Lung microvascular endothelial cell (primary cell): ENCODE measurements at places on chromosomes 4 and X.

DNA sequence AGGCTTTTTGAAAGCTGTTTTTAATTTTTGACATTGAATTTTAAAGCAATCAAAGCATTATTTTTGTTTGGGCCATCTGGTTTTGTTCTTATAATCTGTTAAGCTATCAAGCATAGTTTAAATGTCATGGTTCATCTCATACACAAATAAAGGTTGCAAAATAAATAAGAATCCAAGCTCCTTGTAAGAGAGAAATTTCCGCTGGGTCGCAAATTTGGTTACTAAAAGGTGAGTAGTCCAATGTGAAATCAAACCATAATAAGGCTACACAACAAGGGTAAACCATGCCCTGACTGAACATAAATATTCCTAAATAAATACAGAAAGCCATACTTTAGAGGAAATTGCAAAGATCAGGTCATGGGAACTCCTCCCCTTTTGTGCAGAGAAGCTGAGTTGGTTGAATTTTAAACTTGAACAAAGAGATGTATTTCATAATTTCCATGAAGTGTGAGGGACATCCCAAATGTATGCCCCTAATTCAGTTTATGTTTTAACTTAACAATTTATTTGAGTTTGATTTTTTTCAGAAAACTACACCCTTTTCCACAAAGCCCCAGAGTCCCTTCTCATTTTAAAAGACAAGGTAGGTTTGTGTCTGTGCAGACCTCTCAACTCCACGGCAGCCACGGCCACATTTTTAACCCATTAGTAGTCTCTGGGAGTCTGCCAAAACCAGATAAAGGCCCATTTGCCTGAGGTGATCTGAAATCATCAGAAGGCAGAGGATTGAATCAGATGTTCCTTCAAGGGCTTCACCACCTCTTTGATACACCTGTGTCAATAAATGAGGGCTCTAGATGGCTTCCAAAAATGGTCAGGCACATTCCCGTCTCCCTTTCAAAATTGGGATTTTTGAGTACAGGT, 85.2 kb downstream of the PLAC1 start:
- no peak for DNase-seq

DNA sequence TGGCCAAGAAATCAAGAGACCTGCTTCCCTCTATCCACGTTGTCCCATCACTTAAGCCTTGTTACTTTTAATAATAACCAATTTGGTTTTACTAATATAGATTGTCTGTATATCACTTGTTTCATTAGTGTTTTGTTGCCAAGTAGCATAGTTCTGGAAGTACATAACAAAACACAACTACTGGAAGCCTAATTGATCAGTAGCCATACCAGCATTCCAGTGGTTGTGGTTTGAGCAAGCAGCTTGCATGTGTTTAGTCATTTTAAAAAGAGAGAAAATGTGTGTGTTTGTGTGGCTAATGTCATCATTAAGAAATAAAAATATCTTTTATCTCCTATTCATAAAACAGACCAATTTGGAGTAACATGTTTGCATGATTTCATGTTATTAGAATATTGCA, 70.8 kb downstream of the PTPN13 start:
- no peak for DNase-seq

- DNase-seq = no peak
Observed at GRCh38 chr4:3255611-3256186, 6.7 kb downstream of the MSANTD1 start.

GRCh38 chr4:100849319-100849718, 331.5 kb upstream of the EMCN start:
- DNase-seq = no peak

- DNase-seq = peak; percentile 33
Observed at GRCh38 chr4:3736806-3737205, 29.4 kb upstream of the ADRA2C start.

DNA sequence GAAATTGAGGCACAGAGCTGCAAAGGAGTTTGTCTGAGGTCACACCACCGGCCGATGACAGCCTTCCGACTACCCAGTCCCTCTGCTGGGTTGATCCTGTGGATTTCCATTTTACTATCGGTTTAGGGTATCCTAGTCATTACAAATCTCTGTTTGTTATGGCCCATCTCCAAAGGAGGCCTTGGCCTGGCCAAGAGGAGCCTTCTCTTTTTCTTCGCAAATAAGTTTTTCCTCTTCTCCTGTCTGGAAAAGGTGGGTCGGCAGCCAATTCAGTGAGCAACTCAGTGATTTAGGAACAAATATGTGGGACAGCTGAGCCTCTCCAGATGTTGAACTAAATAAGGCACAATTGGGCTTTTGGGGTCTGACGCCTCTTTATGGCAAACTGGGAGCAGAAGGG, 169.2 kb upstream of the RBPJ start:
- DNase-seq = no peak

- peak; percentile 42 for DNase-seq
Observed at GRCh38 chrX:17007134-17007768, 60.8 kb downstream of the REPS2 start.

DNA sequence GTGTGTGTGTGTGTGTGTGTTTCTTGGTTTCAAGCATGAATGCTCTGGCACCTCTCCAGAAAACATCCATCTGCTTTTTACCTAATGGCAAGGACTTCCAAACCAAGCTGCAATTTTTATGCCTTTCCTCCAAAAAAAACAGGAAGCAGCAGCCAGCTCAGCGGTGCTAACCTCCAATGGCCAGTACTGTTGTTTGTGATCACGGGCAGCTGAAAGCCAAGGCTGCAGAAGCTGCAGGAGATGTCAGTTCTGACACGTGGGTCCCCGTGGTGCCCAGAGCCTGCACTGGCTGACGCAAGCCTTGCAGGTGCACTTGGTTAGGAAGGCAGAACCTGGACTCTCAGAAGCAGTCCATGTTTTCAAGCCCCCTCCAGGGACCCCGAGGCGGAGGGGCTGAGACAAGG, 313.6 kb upstream of the DDX53 start:
- peak; percentile 97 for DNase-seq

DNA sequence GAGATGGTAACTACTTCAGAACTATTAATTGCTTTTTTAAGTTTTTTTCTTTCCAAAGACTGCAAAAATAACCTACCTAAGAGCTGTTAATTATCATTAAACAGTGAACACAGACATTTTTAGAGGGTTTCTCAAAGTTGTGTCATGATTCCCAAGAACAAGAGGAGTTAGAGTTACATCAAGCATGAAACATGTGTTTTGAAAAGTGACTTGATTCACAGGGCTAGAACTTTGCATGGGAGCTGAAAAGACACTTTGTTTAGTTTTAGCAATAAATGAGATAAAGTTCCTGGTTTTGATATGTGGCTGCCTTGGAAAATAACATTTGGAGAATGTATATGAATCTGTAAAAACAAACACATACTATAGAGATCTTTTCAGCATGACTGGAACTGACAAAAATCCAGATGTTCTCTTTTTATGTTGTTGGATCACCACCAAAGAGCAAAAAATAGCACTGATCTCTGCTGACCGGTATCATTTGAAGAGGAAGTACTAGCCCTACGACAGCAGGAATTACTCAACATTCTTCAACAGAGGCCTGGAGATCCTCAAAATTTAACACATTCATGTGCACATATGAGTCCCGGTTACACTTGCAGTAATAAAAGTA, 173.0 kb upstream of the PCDH18 start:
- no peak for DNase-seq

DNA sequence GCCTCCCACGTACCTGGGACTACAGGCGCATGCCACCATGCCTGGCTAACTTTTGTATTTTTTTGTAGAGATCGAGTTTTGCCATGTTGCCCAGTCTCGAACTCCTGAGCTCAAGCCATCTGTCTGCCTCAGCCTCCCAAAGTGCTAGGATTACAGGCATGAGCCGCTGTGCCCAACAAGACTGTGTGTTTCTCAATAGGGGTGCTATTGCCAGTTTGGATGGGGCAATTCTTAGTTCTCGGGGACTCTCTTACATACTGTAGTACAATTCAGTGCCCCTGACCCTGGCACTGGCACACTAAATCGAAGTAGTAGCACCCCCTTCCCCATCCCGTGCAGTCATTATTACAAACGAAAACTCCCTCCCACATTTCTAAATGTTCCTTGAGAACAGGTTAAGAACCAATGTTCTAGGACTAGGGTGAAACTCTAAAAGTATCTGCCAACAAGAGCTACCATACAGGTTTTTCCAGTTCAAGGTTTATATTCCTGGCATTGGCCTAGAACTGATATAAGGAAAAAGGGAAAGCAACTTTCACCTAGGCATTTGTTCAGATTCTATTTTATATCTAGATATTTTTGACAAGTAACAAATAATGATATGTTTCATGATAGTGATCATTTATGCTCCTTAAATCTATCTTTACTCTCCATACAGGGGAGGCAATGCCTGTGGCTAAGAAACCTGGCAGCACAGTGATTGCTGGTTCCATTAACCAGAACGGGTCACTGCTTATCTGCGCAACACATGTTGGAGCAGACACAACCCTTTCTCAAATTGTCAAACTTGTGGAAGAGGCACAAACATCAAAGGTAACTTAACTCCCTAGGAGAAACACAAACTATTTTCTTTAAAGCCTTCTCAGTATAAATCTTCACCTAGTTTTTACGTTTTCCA, 50.4 kb upstream of the PGAM4 start:
- DNase-seq = no peak

- DNase-seq = no peak
Observed at GRCh38 chr4:186715077-186715476, 8.6 kb downstream of the FAT1 start.

GRCh38 chr4:142671516-142671915, 174.6 kb downstream of the INPP4B start:
- no peak for DNase-seq

- no peak for DNase-seq
Observed at GRCh38 chr4:152011469-152011868, 250.7 kb upstream of the GATB start.

- DNase-seq = no peak
Observed at GRCh38 chr4:41665636-41666207, 82.8 kb downstream of the PHOX2B start.

DNA sequence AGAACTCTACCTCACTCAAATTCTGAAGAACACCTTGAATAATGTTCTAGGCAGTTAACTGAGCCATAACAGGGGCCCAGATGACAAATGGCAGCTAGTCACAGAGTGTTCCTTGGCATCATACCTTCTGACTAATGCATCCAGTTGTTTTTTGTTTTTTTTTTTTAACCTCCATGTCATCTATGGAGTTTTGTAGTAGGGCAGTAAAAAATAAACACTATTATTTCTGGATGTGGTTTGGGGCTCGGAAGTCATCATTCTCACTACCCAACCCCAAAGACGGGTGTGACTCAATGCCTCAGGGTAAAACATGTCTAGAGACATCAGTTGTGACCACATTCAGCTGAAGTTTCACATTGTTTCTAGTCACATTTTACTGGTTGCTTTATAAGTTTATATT, 31.2 kb upstream of the MCF2 start:
- DNase-seq = peak; percentile 12

GRCh38 chr4:20288047-20288650, 36.4 kb downstream of the SLIT2 start:
- DNase-seq = no peak

DNA sequence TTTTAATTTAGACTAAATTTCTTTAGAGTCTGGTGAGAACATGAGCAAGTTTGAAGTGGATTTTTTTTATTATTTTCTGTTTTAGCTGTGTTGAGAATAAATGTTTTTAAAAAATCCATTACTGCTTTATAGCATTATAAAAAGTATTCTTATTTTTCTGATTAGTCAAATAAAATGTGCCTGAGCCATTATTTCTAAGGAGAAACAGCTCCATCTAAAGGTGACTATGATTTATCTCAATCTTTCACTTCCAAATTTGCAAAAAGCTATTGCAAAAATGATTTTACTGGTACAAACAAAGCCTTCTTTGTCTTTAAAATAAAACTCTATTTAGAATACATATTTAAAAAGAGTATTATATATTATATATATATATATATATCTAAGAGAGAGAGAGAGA, 959.2 kb downstream of the FAM133A start:
- no peak for DNase-seq

GRCh38 chrX:134721766-134722532, 63.7 kb upstream of the PLAC1 start:
- DNase-seq = peak; percentile 44

DNA sequence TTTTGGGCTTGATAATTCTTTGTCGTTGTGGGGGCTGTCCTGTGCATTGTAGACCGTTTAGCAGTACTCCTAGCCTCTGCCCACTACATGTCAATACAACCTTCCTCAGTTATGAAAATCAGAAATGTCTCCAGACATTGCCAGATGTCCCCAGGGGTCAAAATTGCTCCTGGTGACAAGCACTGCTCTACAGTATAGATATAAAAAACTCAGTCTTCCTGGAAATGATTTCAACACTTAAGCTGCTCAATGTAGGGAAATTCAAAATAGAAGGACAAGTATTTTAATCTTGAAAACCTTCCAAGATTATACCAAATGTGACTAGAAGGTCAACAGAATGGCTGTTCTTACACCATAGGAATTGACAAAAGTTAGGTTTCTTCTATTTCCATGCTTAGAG, 288.7 kb upstream of the MAGEB2 start:
- DNase-seq = no peak

GRCh38 chr4:182225257-182225852, 17.8 kb upstream of the TENM3 start:
- no peak for DNase-seq

DNA sequence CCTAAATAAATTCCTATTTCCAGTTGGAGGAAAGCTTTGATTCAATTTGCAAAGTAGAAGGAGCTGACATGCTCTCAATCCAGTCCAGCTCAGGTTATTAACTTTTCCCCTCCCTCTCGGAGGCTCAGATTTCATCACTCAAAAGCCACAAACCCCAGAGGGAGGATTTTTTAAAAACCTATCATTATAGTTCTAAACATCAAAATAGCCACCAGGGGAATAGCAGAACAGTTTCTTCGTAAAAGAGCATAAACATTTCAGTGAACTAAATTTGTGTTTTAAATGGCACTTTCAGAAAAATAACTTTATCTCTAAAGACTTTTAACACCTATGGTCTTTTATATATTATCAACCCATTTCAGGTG, 8.8 kb downstream of the GPRIN3 start:
- no peak for DNase-seq
